ENCODE measurements at places on chromosomes 6 and 20.

DNA sequence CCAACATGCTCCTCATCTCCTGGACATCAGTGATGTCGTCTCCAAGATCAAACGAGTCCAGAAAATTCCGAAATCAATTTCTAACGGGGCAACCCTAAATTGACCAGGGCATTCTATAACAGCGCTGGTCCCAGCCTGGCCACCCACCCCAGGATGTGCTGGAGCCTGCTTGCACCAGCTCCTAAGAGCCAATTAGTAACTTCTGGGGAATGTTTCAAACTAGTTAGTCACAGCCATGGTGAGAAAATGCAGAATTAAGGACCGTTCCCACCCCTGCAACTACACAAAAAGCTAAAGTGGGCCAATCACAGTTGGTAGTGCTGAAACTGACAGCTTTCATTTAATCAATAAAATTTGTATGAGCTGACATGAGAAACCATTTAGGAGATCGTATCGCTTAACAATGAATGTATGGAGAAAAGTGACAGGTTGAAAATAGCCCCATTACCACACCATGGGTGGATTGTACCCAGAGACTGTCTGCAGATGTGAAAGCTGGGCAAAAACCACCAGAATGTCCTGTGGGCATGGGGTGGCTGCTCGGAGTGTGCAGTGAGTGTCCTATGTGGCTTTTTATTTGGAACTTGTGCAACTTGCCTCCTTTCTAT lies 165.7 kb upstream of the AFDN start:
- DNase-seq = no peak

GRCh38 chr6:3356056-3356823 lies 97.5 kb downstream of the PSMG4 start:
- DNase-seq = peak; percentile 82

DNA sequence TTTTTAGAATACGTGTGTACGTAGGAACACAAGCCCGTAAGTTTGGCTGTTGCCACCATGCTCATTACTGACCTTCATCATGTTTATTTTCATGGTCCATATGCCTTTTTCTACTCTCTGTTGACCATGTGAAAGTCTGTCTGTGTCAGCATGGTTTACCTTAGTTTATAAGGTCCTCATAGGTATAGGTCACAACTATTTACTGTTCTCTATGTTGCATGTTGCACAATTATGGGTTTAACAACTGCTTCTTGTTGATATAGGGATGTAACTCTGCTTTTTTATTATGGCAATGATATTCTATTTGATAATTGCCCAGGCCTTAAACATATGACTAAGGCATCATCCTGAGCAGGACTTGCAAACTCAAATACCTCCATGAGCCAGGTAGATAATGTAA lies 13.4 kb upstream of the RANBP9 start:
- no peak for DNase-seq

- no peak for DNase-seq
Observed at GRCh38 chr20:8948442-8949020, 120.4 kb upstream of the PLCB4 start.

DNA sequence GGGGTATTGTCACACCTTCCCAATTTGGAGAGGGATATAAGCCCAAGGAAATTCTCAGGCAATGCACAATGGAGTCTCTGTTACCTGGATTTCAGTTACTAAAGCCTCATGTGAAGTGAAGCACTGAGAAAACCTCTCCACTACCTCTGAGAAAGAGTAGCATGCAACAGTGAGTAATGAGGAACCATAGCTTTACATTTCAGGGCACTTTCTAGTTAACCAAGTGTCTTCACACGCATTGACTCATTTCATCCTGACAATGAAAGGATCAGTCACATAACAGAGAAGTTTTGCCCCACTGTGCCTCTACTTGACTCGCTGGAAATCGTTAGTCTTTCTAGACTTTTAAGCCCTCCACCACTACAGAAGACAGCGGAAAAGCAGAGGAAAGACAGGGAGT lies 86.2 kb upstream of the ARID1B start:
- DNase-seq = no peak

GRCh38 chr6:46116289-46116688 lies 13.5 kb upstream of the ENPP4 start:
- DNase-seq = no peak

DNA sequence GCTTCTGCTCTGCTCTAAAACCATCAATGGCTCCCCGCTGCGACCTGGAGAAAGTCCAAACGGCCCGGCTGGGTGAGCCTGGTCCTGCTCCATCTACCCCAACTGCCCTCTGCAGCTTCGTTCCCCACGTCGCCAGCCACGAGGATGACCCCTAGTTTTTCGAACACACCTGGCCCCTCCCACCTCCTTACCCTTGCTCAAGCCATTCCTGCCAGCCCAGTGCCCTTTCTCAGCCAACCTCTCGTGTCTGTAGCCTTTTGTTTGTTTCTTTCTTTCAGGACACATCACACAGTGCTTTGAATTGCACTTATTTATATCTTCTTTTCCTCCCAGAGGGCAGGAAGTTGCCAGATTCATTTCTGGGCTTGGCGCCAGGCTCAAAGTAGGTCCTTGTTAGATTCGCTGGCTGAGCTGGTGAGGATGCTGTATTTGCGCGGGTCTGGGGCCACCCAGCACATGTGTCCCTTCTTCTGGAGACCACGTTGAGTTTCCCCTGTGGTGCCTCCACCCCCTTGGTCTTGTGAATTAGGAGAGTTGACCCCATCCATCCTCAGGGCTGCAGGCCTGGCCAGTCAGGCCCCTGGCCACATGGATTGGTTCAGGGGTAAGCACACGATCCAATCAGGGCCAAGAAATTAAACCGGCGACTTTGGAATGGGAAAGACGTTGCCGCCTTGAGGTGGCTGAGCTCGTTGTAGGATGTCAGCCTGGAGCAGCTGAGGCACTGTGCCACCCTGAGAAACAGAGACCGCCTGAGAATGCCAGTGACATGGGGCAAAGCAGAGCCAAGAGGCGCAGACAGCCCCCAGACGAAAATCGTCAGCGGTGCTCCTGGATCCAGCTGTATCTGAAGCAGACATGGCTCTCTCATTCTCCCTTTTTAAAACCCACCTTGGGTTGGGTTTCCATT lies 156.0 kb downstream of the CEBPB start:
- DNase-seq = peak; percentile 93

DNA sequence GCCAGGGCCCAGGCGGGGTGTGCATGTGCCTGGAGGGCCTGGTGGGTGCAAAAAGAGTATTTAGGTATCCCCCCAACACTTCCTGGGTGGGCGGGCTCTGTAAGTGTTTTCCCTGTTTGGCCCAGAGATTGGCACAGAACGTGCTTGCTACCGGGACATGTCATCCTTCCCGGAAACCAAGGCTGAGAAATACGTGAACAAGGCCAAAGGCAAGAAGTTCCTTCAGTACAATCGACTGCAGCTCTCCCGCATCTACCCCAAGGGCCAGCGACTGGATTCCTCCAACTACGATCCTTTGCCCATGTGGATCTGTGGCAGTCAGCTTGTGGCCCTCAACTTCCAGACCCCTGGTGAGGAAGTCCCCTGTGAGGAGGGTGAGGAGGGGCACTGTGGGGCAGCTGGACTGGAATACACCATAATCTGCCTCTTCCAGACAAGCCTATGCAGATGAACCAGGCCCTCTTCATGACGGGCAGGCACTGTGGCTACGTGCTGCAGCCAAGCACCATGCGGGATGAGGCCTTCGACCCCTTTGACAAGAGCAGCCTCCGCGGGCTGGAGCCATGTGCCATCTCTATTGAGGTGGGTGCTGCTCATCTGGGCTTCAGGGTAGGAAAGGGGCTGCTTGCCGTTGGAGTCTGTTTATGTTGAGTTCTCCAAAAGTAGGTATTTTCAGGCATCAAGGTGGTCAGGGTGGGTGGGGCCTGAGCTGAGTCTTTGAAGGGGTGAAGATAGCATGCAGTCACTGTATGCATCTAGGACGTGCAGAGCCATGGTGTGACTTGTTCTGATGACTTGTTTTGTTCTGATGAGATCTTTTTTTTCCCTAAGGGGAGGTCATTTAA lies 35.2 kb downstream of the PLCG1 start:
- no peak for DNase-seq
